WERI-Rb-1 (cell line): ENCODE measurements at places on chromosomes 13 and 19.

DNA sequence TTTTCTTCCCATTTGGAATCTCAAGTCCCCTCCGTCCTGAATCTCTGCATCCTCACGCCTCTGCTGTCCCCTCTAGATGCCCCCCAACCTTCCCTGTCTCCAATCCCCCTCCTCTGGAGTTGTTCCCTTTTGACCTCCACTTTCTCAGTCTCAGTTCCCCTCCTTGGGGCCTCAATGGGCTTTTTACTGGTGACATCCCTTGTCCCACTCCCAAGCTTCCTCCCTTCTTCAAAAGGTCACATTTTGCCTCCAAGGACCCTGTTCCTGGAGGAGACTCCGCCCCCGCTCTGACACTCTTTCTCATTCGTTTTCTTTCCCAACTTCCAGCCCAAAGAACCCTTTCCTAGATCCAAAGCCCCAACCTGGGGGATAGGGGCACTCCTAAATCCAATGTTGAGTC is 1.0 kb downstream of the AP2S1 start:
- no peak for DNase-seq

- peak; percentile 24 for DNase-seq
Measured at GRCh38 chr13:60397704-60398378, 821 bp downstream of the TDRD3 start.

DNA sequence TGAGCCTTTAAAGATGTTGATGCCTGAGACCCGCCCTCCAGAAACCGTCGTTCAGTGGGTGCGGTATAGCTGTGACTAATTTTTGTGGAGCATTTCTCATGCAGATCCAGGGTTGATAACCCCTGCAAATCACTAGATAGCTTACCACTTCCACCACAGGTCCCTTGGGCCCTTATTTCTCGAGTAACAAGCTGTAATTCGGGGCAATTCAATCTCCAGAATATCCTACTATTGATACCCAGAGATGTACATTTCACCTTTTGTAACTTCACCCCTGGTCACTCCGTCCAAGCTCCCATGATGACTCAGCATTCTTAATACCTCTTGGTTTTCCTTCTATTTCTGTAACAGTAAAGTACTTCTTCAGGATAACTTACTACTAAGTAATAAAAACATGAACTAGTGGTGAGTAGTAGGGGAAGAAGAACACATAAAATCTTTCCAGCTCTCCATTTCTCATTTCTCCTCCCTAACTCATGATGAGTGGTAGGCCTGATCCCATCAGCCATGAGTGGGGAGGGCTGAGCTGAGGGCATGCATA is 71.9 kb upstream of the UBL3 start:
- no peak for DNase-seq

- no peak for DNase-seq
Measured at GRCh38 chr13:35927567-35928021, 203.6 kb downstream of the DCLK1 start.

DNA sequence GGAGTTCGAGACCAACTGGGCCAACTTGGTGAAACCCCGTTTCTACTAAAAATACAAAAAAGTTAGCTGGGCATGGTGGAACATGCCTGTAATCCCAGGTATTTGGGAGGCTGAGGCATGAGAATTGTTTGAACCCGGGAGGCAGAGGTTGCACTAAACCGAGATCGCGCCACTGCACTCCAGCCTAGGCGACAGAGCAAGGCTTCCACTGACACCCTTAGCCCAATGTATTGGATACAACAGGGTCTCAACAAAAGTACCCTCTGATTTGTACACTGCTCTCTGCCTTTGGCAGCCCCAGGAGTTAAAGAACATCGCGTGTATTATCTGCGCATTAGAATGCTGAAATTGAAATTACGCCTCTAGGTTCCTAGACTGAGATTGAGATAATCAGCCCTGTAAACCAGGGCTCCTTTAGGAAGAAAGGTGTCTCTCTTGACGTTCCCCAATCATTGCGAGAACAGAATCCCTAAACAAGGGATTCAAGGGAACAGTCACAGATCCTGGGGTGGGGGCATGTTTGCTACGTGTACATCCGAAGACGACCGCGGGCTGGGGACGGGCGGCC is 21.9 kb downstream of the IPO5 start:
- no peak for DNase-seq

DNA sequence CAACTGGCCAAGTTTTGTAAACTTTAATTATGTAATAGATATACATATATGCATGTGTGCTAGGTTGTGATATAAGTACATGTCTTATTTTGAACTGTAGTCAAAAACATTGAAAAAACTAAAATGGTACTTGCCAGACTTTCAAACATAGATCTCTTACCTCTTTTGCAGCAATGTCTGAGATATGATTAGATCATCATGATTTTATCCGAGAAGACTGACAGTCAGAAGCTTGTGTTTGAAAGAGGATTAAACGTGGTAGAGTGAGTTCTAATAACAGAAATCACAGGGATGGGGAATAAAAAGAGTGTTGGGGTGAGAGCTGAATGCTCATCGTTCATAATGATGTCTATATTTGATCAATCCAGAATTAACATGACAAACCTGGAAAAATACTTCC is 18.2 kb upstream of the ACP7 start:
- no peak for DNase-seq

GRCh38 chr13:98143601-98144026 is 720 bp downstream of the FARP1 start:
- DNase-seq: no peak

- DNase-seq: no peak
Measured at GRCh38 chr13:54643863-54644262, 1615.2 kb downstream of the OLFM4 start.
